ENCODE measurements at places on chromosomes 3 and 15.

DNA sequence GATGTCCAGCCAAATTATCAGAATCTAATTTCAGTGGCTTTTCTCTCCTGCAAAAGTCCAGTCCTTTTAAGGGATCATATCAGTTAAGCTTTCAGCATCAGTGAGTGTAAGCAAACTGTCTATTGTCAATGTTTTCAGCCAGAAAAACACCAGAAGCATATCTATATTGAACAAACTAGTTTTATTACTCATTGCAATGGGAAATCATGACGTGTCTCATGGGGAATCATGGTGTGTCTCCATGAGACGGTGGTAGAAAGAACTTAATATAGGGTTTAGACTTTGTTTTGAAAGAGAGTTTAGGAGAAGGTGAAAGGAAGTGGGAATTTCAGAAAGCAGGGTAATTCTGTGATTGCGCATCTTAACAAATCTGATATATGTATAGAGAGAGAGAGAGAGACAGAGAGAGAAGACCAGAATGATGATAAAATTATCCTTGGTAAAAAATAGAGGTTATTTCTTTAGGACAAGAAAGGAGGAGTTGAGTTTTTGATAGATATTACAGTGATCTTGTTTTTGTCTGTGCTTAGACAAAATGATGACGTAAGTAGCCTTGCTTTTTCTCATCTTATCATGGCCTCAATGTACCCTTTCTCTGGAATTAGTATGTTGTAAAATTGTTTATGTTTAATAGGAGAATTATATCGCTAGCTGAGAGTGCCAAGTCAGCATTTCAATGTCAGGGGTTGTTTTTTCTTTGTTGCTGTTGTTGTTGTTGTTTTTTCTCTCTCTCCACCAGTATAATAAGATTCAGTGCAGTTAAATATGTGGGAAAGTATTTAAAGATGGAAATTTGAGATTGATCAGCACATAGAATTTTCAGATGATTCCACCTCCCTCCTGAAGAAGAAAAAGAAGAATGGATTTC lies 129.9 kb upstream of the OSTN start:
- DNase-seq = no peak

DNA sequence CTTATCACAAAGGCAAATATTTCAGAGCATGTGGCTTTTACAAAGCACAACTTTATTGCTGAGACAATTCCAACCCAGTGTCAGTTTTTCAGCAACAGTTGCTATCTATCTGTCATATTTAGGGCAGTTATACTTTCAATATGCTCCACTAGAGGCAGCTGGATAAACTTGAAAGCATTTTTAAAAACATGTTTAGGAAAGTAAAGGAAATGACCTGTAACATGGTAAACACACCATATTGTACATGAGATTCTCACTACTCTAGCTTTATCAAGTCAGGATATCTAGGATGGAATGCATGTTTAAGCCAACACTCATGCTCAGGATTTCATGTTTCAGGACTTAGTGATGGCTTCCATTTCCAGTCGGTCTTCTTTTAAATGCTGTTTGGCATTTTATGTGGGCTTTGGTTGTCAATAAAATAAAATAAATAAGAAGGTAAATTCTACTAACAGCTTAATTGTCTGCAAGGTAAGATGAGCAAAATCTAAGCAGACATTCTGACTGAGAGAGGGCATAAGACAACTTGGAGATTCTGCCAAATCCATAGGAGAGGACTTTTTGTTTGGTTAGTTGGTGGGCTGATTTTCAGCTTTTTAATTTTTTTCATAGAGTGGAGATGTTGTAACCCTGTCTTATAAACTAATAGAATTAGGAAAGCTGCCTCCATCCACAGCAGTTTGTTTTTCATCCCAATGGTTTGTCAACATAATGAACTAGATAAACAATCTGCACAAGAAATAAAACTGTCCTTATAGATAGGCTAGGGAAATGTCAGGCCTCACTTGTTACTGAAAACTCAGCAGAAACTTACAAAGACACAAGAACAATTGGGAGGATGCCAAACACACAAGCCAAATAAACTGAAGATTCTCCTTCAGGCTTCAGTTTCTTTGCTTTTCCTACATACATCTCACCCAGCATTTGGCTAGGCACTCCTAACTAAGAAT lies 63.4 kb upstream of the CPB1 start:
- no peak for DNase-seq

- DNase-seq = no peak
These were observed 4.2 kb downstream of the ALG1L2 start for GRCh38 chr3:130085881-130086280.

GRCh38 chr15:69608661-69609060 lies 156.0 kb downstream of the RPLP1 start:
- DNase-seq = no peak

DNA sequence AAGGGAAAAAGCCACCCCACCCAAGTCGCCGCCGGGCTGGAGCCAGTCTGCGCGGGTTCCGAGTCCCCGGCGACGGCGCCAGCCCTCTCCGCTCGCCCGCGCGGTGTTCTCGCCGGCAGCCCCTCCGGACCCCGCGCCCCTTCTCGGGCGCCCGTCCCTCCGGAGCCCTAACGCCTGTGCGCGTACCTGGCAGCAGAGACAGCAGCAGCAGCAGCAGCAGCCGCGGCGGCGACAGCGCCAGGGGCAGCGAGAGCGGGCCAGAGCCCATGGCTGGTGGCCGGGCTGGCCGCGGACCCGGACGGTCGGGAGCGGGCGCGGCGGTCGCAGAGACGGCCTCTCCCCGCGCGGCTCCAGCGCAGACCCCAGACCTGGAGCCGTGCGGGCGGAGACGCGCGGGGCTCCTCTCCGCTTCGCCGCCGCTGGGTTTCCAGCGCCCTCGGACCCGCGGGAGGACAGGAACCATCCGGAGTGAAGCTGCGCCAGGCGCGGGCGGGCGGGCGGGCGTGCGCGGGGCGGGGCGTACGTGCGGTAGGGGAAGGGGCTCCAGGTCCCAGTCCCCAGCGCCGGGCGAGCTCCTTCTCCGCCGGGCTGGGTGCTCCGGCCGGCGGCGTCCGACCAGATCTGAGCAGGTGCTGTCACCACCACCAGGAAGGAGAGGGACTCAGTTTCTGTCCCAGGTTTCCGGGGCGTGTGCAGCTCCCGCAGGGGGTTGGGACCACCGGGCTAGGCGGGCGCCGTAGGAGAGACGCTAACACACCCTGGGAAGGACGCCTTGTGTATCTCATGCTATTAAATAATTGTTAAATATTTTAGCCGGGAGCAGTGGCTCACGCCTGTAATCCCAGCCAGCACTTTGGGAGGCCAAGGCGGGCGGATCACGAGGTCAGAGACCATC lies at the start of gene CHRNA3:
Gene CHRNA3, minus strand, starts transcription at position 470 of the 895 bp plus-strand sequence. Its CDS starts 202 bp downstream, at position 268.
- DNase-seq = no peak

- DNase-seq = no peak
These were observed 292.9 kb downstream of the ZIC4 start for GRCh38 chr3:147113293-147114044.

GRCh38 chr3:73813291-73813690 lies 188.6 kb upstream of the PDZRN3 start:
- no peak for DNase-seq

- DNase-seq = no peak
These were observed 557.2 kb upstream of the RGMA start for GRCh38 chr15:93646193-93646592.
